Fibroblast of mammary gland (primary cell): ENCODE measurements at places on chromosomes 1 and 21.

GRCh38 chr1:5271264-5271663, 616.9 kb downstream of the AJAP1 start:
- DNase-seq: no peak

GRCh38 chr1:9842073-9842711, 18.4 kb upstream of the CLSTN1 start:
- peak; percentile 12 for DNase-seq

DNA sequence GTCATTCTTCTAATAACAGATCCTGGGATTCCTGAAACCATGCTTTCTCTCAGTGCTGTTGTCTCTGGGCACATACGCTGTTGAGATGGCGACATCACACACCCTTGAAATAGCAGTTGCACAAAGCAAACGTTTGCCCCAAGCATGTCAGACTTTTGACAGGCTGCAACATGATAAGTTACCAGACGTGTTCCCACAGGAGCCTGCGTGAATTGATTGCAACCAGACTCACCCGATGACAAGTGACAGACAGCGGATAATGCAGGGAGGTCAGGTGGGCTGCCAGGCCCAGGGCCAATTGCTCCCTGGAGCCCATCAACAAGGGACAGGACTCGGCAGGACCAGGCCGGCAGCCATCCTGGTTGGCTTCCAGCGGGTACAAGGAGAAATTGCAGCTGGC, 310.9 kb downstream of the SIPA1L2 start:
- DNase-seq: no peak

DNA sequence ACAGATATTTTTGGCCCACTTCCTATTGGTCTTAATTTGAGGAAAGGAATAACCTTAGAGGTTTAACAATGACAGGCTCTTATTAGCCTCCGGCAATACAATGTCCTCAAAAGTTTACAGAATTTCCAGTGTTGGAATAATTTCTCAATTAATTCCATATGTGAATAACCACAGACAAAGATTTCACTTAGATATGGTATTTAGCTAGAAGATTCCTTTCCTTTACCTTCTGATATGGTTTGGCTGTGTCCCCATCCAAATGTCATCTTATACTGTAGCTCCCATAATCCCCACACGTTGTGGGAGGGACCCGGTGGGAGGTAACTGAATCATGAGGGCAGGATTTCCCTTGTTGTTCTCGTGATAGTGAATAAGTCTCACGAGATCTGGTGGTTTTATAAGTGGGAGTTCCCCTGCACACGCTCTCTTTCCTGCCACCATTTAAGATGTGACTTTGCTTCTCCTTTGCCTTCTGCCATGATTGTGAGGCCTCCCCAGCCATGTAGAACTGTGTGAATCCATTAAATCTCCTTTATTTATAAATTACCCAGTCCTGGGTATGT, 54.9 kb upstream of the RGS7 start:
- peak; percentile 72 for DNase-seq

DNA sequence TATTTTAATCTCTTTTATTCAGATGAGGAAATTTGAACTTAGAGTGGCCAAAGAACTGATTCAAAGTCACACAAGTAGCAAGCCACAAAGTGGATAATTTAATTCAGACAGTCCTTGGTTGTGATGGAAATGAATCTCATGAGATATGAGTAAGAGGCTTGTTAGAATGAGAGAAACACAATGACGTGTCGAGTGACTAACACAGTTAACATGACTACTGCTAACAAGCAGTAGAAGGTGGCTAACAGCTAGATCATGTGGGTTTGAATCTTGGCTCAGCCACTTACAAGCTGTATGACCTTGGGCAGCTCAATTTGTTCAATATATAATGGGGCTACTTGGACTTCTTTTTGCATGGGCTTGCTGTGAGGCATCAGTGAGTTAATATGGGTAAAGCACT, 104.5 kb upstream of the LMO4 start:
- peak; percentile 100 for DNase-seq

GRCh38 chr1:240800291-240800690, 188.3 kb upstream of the GREM2 start:
- DNase-seq: no peak

DNA sequence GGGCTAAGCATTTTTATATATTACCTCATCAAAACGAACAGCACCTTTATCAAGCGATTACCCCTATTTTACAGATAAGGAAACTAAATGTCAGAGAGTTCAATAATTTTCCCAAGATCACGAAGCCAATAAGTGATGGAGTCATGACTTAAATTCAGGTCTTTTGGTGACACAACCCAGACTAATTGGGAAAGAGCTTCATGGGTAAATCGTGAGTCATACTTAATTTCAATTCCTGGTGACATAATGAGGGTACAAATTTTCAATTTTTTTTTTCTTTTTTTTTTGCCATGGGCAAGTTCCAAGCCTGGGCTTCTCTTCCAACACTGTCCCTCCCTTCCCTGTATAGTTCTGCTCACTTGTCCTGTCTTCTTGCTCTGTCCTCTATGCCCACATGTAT, 30.1 kb upstream of the IL10 start:
- DNase-seq: peak; percentile 57

DNA sequence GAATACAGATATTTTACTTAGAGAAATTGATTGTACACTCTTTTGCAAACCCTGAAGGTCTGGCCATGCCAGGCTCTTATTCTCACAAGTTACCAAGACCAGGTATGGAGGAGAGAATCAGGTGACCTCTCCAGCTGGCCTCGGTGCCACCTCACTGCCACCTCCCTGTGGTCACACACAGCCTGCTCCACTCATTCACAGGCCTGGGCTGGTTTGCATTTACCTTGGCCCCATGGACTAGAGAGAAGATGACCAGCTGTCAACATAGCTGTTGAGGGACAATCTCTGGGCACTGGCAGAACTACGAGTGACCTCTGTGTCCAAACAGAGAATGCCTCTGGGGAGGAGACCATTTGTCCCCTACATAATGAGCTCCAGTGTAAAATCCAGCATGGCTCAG, 291.2 kb upstream of the RUNX1 start:
- no peak for DNase-seq

DNA sequence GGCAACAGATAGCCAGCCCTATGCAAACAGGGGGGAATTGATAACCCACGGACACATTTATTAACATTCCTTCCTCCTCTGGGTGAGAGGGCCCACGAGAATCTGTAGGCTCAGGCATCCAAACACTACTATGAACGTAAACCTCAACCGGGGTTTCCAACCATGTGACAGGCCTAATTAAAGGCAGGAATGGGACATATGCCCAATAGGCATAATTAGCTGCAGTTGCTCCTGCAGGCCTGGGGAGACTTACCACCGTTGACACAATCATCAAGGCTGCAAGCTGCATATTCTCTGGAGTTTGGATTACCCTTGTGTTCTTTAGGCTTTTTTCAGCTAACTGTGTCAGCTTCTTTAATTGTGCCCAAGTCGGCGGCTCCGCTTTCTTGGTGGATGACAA, 22.2 kb upstream of the GBP1 start:
- DNase-seq: no peak

- peak; percentile 95 for DNase-seq
These were observed 57.8 kb downstream of the EPB41 start for GRCh38 chr1:28971980-28972771.

DNA sequence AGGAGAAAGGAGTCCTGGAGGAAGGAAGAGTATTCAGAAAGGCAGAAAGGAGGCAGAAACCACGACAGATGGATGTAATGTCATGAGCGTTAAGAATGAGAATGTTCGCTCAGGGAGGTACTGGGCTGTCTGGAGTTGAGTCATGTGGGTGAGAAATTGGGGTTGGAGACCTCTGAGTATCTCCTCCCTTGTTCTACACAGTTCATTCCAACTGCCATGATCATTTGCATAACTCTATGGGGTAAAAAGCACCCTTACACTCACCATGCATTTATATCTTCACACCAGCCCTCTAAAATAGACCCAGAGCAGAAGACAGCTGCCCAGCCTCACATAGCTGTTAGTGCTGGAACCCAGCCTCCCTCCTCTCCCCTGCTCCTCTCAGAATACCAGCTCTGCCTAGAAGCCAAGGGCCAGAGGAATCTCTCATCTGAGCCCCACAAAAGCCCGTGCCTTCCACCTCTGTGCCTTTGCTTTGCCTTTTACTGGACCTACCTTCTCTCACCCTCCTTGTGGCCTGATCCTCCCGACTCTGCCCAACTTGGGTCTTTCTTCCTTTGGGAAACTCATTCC, 85.2 kb downstream of the BEND5 start:
- DNase-seq: peak; percentile 16

DNA sequence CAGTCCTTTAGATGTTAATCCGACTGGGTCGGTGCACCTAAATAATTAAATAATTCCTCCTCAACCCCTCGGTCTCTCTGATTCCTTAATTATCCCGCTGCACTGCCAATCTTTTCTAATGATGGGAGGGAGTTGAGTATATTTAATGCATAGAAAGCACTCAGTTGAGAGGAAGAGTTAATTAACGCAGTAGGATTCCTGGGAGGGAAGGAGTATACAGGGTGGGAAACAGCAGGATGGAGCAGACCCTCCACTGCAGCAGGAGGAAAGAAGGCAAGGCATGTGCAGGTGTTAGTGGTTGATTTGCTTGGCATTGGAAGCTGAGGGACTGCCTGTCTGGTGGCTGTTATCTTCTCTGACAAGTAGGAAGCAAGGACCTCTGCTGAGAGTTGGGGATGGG, 9.9 kb upstream of the REN start:
- DNase-seq: no peak

- DNase-seq: peak; percentile 86
These were observed 35.2 kb upstream of the EDEM3 start for GRCh38 chr1:184789884-184790283.

GRCh38 chr21:31457675-31458074, 113.6 kb upstream of the TIAM1 start:
- DNase-seq: no peak

- DNase-seq: no peak
These were observed 36.1 kb downstream of the ELAPOR1 start for GRCh38 chr1:109149874-109150601.

GRCh38 chr1:218614031-218614430, 268.9 kb downstream of the TGFB2 start:
- DNase-seq: no peak

- no peak for DNase-seq
These were observed 2.6 kb downstream of the TDRKH start for GRCh38 chr1:151787689-151788088.
